ENCODE measurements at places on chromosomes 3 and 15.

DNA sequence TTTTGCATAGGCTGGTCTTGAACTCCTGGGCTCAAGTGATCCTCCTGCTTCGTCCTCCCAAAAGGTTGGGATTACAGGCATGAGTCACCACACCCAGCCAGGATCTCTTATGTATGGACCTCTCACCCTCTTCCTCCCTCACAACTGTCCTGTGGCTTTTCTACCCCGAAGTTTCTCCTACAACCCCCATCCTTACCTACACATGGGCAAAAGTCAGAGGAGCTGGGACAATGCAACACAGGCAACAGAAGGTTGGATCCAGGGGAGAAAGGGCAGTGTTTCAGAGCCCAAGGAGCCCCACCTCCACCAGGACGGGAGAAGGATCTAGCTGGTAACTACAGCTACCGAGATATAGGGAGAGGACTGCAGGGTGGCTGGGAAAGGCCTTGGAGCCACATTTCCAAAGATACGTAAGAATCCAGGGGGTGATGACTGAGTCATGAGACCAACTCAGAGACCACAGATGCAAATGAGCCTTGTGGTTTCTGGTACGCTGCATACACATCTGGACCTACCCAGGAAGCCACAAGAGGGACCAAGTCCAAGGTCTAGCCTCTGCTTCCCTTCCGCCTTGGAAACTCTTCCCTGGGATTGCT, 13.6 kb downstream of the IGDCC4 start:
- DNase-seq: no peak

GRCh38 chr3:177385831-177386301, 188.6 kb upstream of the TBL1XR1 start:
- no peak for DNase-seq

DNA sequence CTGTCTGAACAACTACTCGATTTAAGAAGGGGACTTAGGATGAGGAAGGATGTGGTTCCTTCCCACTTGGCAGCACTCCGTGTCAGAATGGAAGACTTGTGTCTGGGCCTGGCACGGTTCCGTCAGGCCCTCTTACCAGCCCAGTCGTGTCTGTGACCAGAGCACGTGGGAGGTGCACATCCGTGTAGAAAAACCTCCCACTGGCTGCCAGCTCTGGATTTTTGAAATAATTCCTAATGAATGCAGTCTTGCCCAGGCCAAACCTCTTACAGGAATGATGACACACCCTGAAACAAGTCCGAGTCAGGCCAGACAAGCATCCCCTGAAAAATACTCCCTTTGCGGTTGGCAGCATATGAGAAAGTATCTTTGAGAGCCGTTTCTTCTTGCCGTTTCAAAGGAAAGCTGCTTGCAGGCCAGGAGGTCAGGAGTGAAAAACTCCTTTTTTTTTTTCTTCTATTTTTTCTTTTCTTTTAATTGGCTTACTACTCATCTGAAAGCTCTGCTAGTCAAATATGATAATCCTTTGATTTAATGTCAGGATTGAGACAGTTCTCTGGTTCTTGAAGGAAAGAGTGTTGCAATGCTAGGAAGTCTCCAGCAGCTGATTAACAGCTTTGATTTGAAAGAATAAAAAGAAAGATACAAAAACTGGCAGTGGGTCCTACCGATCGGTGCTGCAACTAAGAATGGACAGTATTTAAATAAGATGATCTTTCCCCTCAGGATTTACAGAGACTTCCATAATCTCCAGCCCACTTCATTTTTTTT, 19.8 kb downstream of the IL1RAP start:
- no peak for DNase-seq

DNA sequence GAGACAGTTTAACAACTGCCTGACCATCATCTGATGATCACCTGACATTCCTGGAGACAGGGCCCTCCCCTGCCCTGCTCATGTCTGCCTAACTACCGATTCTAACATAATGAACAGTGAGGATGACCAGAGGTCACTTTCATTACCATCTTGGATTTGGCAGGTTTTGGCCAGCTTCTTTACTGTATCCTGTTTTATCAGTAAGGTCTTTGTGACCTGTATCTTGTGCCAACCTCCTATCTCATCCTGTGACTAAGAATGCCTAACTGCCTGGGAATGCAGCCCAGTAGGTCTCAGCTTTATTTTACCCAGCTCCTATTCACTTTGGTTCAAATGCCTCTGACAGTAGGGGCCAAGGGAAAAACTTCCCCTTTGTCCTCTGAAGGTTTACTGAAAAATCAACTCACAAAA, 40.2 kb downstream of the METTL6 start:
- no peak for DNase-seq

DNA sequence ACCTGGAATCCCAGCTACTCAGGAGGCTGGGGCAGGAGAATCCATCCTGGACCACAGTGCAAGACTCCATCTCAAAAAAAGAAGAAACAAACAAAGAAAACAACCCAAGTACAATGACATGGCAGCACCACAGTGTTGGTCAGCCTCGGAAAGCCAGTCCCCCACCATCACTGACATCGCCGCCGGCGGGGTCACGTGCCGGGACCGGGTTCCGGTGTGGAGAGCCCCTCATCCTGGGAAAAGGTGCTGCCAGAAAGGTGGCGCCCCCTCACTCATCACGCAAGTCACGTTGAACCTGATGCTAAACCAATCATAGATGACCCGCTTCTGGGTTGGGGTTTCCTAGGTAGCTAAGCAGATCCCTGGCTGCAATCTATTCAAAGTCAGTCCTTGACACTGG, 17.8 kb downstream of the QRICH1 start:
- no peak for DNase-seq
